ENCODE measurements at places on chromosomes 7 and 10.

GRCh38 chr7:142196066-142196840 lies 61.6 kb downstream of the PRSS58 start:
- no peak overlapping the region for H3K27ac ChIP-seq
- H3K4me1 ChIP-seq: no peaks in the 10 kb centered on the region

GRCh38 chr7:14195871-14196270 lies 206.4 kb upstream of the ETV1 start:
- H3K36me3 ChIP-seq: no peaks in the 10 kb centered on the region
- no peaks in the 10 kb centered on the region for H3K27me3 ChIP-seq
- no peaks in the 10 kb centered on the region for H3K4me1 ChIP-seq
- H3K27ac ChIP-seq: no peak overlapping the region
- H3K4me3 ChIP-seq: no peak overlapping the region

GRCh38 chr10:100020142-100020885 lies 10.6 kb upstream of the DNMBP start:
- DNase-seq: no peak
- peaks cover 4% of the 10 kb centered on the region for H3K4me1 ChIP-seq
- no peaks in the 10 kb centered on the region for H3K36me3 ChIP-seq
- no peak overlapping the region for H3K27ac ChIP-seq

DNA sequence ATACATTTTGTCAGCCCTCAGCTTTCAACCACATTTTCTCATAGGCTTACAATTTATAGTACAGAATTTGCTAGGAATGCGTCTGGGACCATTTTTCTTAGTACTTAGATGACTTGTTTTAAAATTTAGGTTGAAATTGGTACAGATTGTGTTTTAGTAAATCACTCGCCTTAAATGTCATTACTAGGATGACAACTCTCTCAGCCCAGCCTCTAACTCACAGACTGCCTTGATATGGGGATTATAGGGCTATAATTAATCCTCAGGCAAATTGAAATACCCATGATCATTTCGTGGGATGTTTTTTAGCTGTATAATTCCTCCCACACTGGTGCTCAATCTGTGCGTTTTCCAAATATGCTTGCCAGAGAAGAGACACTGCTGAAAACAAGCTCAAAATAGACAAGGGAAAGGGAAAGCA lies 299.7 kb upstream of the AKR1E2 start:
- no peaks in the 10 kb centered on the region for H3K4me1 ChIP-seq
- H3K4me3 ChIP-seq: no peak overlapping the region
- H3K36me3 ChIP-seq: no peaks in the 10 kb centered on the region
- no peak overlapping the region for H3K27ac ChIP-seq
- H3K27me3 ChIP-seq: no peaks in the 10 kb centered on the region

- no peak overlapping the region for H3K27ac ChIP-seq
- no peaks in the 10 kb centered on the region for H3K4me1 ChIP-seq
- DNase-seq: no peak
- no peaks in the 10 kb centered on the region for H3K27me3 ChIP-seq
- H3K36me3 ChIP-seq: no peaks in the 10 kb centered on the region
Measured at GRCh38 chr7:83306502-83306901, 143.8 kb upstream of the PCLO start.

GRCh38 chr7:99027241-99027640 lies 116.7 kb downstream of the SMURF1 start:
- no peak overlapping the region for H3K27ac ChIP-seq
- DNase-seq: no peak
- H3K4me3 ChIP-seq: no peak overlapping the region
- H3K27me3 ChIP-seq: no peaks in the 10 kb centered on the region
- H3K4me1 ChIP-seq: no peaks in the 10 kb centered on the region

DNA sequence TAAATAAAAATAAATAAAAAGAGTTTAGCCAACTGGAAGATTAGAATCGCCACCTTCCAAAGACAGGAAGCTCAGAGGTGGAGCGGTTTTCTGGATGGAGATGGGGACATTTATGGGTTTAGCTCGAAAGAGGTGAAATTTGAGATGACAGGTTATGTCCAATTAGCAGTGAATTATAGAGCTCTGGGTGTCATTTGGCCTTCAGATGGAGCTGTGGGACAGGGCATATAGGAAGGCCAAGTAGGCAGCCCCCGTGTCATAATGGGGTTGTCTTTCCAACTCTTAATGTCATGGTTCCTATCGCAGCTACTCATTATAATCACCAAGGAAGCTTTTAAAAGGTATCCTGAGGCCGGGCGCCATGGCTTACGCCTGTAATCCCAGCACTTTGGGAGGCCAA lies 21.0 kb upstream of the EEPD1 start:
- H3K27me3 ChIP-seq: no peaks in the 10 kb centered on the region
- no peak overlapping the region for H3K27ac ChIP-seq
- H3K4me1 ChIP-seq: peaks cover 12% of the 10 kb centered on the region
- no peak overlapping the region for H3K4me3 ChIP-seq
- no peaks in the 10 kb centered on the region for H3K36me3 ChIP-seq

GRCh38 chr10:91022390-91022789 lies 101.5 kb upstream of the ANKRD1 start:
- H3K4me3 ChIP-seq: no peak overlapping the region
- H3K27ac ChIP-seq: no peak overlapping the region
- no peaks in the 10 kb centered on the region for H3K36me3 ChIP-seq
- no peaks in the 10 kb centered on the region for H3K27me3 ChIP-seq
- no peak for DNase-seq

DNA sequence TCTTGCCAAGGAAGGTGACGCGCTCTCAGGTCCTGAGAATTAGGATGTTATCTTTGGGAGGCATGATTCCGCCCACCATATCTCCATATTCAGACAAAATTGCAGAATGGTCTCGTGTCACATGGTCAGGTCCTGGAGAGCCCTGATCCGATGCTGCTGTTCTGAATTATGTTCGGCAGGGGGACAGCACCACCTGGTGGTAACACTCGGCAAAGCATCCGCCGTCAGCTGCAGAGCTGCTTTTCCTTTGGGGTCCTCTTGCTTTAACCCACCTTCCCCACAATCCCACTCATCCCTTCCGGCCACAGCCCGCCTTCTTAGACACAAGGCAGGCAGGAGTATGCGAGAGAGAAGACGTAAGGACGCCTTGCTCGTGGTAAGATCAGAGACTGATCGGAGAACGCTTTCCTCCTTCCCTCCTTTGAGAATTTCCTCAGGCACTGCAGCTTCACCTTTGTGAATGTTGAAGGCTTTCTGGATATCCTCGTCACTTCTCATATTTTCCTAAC lies 327.8 kb upstream of the C7orf33 start:
- peaks cover 8% of the 10 kb centered on the region for H3K4me1 ChIP-seq
- H3K27ac ChIP-seq: no peak overlapping the region
- DNase-seq: peak; percentile 20
- no peak overlapping the region for H3K4me3 ChIP-seq
- H3K27me3 ChIP-seq: peaks cover 2% of the 10 kb centered on the region

GRCh38 chr7:13099154-13099795 lies 411.8 kb downstream of the ARL4A start:
- H3K27me3 ChIP-seq: no peaks in the 10 kb centered on the region
- no peak overlapping the region for H3K27ac ChIP-seq
- H3K4me3 ChIP-seq: no peak overlapping the region

- DNase-seq: no peak
- H3K4me3 ChIP-seq: no peak overlapping the region
- peaks cover 3% of the 10 kb centered on the region for H3K27me3 ChIP-seq
- H3K36me3 ChIP-seq: no peaks in the 10 kb centered on the region
Measured at GRCh38 chr10:95759233-95759826, 3.4 kb downstream of the ENTPD1 start.

- no peak overlapping the region for H3K27ac ChIP-seq
- no peaks in the 10 kb centered on the region for H3K27me3 ChIP-seq
- no peaks in the 10 kb centered on the region for H3K36me3 ChIP-seq
- DNase-seq: peak; percentile 5
Measured at GRCh38 chr10:49179699-49180443, 8.3 kb downstream of the TMEM273 start.

GRCh38 chr10:68406111-68406814 lies 814 bp downstream of the RUFY2 start:
- DNase-seq: peak; percentile 3
- H3K4me3 ChIP-seq: peak overlapping the region; percentile 99
- H3K27ac ChIP-seq: no peak overlapping the region
- H3K36me3 ChIP-seq: peaks cover 2% of the 10 kb centered on the region

DNA sequence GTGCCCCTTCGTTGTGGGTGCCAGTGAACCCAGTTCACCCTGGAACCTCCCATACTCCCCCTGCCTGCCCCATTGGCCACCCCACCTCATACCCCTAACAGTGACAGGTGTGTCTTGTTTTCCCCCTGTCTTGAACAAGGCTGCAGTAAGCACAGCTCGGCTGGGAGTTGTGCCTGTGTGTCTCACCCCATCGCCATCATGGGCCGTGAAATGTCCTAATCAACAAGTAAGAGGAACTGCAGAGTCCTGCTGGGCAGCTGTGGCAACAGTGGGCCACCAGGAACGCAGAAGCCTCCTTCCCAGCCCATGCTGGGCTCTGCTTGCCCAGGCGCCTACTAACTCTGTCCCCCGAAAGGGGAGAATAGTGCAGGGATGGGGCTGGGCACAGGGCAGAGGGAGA lies 91.6 kb downstream of the C10orf105 start:
- H3K36me3 ChIP-seq: no peaks in the 10 kb centered on the region
- no peak overlapping the region for H3K4me3 ChIP-seq
- H3K4me1 ChIP-seq: peaks cover 2% of the 10 kb centered on the region
- H3K27ac ChIP-seq: no peak overlapping the region

DNA sequence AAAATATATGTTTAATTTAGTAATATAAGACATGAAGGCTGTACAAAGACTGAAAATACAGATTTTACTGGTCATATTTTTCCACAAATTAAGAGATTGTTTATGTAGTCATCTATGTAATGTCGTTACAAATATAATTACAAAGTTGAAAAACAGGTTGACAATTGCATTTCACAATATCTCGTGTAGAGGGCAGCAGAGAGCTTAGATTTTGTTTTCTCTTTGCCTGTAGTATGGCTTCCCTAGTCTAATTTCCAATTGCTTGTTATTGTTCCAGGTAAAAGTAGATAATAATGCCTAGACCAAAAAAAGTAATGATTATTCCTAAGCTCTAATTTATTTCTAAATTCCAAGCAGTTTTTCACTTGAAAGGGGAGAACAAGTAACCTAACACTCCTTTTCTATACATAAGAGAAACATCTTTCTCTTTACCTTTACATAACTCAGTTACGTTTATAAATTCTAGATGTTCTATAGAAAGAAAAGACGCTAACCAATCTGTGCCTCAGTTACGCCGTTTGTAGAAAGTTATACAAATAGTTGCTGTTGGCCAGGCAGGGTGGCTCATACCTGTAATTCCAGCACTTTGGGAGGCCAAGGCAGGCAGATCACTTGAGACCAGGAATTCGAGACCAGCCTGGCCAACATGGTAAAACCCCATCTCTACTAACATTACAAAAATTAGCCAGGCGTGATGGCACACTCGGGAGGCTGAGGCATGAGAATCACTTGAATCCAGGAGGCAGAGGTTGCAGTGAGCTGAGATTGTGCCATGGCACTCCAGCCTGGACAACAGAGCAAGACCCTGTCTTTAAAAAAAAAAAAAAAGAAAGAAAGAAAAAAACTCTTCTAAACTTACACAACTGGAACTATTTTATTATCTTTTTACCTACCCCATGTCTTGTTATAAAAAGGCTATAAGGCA lies 30.0 kb downstream of the NET1 start:
- no peak overlapping the region for H3K27ac ChIP-seq
- peaks cover 6% of the 10 kb centered on the region for H3K4me1 ChIP-seq
- H3K4me3 ChIP-seq: no peak overlapping the region
- no peaks in the 10 kb centered on the region for H3K27me3 ChIP-seq
- no peaks in the 10 kb centered on the region for H3K36me3 ChIP-seq
- no peak for DNase-seq

GRCh38 chr10:132978542-132978941 lies 36.2 kb upstream of the CFAP46 start:
- no peak overlapping the region for H3K27ac ChIP-seq
- H3K4me3 ChIP-seq: no peak overlapping the region
- no peaks in the 10 kb centered on the region for H3K36me3 ChIP-seq
- no peaks in the 10 kb centered on the region for H3K27me3 ChIP-seq
- DNase-seq: no peak

- H3K4me3 ChIP-seq: no peak overlapping the region
- no peak for DNase-seq
- H3K27me3 ChIP-seq: peaks cover 7% of the 10 kb centered on the region
- no peaks in the 10 kb centered on the region for H3K36me3 ChIP-seq
- no peaks in the 10 kb centered on the region for H3K4me1 ChIP-seq
- no peak overlapping the region for H3K27ac ChIP-seq
Measured at GRCh38 chr10:58518775-58519174, 6.1 kb downstream of the BICC1 start.

GRCh38 chr7:130875265-130875741 lies 141.3 kb upstream of the KLF14 start:
- H3K4me3 ChIP-seq: no peak overlapping the region
- no peak overlapping the region for H3K27ac ChIP-seq
- H3K36me3 ChIP-seq: peaks cover 82% of the 10 kb centered on the region
- H3K27me3 ChIP-seq: no peaks in the 10 kb centered on the region

- no peak for DNase-seq
- H3K4me3 ChIP-seq: no peak overlapping the region
- no peaks in the 10 kb centered on the region for H3K36me3 ChIP-seq
Measured at GRCh38 chr10:122139627-122140170, 131.4 kb upstream of the BTBD16 start.

- H3K4me1 ChIP-seq: no peaks in the 10 kb centered on the region
- no peaks in the 10 kb centered on the region for H3K27me3 ChIP-seq
- no peak overlapping the region for H3K4me3 ChIP-seq
- H3K27ac ChIP-seq: no peak overlapping the region
- no peaks in the 10 kb centered on the region for H3K36me3 ChIP-seq
Measured at GRCh38 chr10:557792-558328, 131.6 kb downstream of the DIP2C start.

- peaks cover 3% of the 10 kb centered on the region for H3K27me3 ChIP-seq
- no peak for DNase-seq
- H3K36me3 ChIP-seq: no peaks in the 10 kb centered on the region
- H3K27ac ChIP-seq: no peak overlapping the region
- no peak overlapping the region for H3K4me3 ChIP-seq
Measured at GRCh38 chr10:78875932-78876331, 192.8 kb upstream of the ZMIZ1 start.

GRCh38 chr10:132696728-132697577 lies 89.0 kb downstream of the NKX6-2 start:
- DNase-seq: no peak
- no peaks in the 10 kb centered on the region for H3K4me1 ChIP-seq
- no peak overlapping the region for H3K27ac ChIP-seq
- peaks cover 22% of the 10 kb centered on the region for H3K36me3 ChIP-seq

DNA sequence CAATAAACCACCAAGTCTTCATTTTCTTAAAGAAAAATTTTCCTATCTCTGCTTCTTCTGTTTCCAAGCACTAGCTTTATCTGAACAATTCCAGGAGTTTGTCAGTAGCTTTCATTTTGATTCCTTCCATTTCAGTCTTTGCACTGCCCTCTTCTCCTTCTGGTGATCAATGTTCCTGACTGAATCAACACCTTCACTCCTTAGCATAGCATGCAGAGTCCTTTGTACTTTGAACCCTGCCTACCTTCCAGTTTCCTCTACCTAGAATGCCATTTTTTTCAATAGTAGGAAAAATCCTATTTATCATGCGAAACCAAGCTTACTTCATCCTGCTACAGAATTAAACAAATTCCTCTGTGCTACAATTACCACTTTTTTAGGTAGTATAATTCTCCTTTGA lies 1.9 kb upstream of the C10orf88 start:
- H3K4me3 ChIP-seq: no peak overlapping the region
- H3K27me3 ChIP-seq: no peaks in the 10 kb centered on the region
- no peak for DNase-seq

- no peak for DNase-seq
- no peaks in the 10 kb centered on the region for H3K27me3 ChIP-seq
- no peaks in the 10 kb centered on the region for H3K4me1 ChIP-seq
- H3K27ac ChIP-seq: no peak overlapping the region
- no peaks in the 10 kb centered on the region for H3K36me3 ChIP-seq
- no peak overlapping the region for H3K4me3 ChIP-seq
Measured at GRCh38 chr10:58140054-58140453, 127.6 kb downstream of the IPMK start.

Measured in CD4-positive, alpha-beta T cell (primary cell).